Stimulated activated CD4-positive, alpha-beta T cell treated with anti-CD3 and anti-CD28 coated beads, Interleukin-1b, Interleukin-23, amount 100 ng/mL, for 4 hours (primary cell): ENCODE measurements at places on chromosomes 3 and 15.

DNA sequence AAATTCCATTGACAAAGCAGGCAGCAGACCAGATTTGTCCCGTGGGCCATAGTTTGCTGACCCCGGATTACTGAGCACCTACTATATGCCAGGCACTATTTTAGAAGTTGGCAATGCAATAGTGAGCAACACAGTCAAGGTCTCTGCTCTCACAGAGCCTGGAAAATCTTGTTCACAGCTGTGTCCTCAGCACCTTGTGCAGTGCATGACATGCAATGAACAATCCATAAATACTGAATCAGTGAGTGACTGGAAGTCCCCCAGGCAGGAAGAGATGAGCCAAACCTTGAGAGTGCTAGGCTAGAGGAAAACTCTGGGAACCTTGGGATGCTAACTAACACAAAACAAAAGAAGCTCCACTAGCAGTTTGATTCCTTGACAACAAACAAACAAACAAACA, 14.4 kb downstream of the TM4SF1 start:
- DNase-seq: no peak

- DNase-seq: no peak
Measured at GRCh38 chr3:115699706-115700105, 76.4 kb downstream of the GAP43 start.

DNA sequence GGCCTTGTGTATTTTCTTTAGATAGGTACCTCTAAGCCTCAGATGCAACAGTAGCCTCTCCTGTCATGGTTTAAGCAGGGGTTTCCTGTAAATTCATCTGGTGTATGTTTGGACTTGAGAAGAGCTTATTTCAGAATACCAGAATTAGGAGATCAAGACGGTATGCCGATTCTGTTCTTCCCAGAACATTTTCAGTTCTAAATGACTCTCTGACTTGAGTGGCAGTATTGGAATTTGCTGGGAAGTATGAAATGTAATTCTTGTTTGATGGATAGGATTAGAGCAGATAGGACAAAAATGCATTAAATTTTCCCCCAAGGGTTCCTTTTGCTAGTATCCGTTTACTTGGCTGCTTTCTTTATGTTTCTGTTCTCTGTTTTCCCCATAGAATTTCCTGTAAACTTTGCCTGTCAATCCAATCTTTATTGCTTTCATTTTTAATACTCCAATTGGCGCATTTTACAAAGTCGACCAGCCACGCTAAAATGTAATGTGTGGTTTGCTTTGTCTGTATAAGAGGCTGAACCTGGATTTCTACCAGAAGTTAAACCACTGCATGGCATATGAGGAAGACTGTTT, 612.2 kb downstream of the RBMS3 start:
- DNase-seq: no peak

- no peak for DNase-seq
Measured at GRCh38 chr15:63274427-63274826, 3.0 kb upstream of the APH1B start.

DNA sequence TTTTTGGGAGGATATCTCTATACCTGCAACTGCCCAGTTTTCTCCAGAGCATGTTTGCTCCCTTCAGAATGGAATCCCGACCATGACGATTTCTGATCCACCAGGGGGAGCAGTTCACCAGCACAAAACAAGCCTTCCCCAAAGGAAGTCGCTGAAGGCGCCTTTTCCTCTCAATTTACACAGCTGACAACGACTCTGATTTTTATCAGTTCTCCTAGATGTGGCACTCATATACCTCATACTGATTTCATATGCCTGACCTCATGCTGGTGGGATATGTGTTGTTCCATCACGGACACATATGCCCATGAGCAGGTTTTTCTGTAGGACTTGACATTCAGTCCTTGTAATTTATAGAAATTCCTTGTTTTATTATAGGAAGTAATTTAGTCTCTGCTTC, 1028.2 kb downstream of the MCTP2 start:
- peak; percentile 32 for DNase-seq

DNA sequence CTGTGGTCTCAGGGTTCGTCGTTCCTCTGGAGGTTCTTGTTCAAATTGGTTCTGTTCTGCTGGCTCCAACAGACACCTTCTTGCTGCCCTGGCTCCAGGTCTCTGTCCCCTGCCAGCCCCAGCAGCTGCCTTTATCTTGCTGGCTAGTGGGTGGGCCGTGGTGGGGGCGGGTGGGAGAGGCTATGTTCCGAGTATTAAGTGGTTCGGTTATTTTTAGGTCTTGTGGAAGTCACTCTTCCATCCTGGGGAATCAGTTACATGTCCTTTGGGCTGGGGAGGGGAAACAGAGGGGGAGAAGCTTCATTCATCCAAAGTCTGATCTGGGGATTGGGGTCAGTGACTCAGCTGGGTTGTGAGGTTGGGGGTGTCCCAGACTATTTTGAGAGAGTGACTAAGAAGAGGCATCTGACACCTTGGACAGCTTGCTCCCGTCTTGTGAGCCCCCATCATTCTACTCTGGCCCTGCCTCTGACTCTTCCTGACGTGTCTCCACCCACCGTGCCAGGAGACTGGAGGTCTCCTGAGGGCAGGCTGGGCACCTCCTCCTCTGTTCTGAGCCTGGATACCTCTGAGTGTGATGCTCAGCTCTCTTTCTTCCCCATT, at the start of gene XIRP1:
Gene XIRP1 (minus strand): TSS at position 106 of the 603 bp plus-strand sequence. CDS start 3,150 bp downstream, outside the sequence.
- DNase-seq: no peak

DNA sequence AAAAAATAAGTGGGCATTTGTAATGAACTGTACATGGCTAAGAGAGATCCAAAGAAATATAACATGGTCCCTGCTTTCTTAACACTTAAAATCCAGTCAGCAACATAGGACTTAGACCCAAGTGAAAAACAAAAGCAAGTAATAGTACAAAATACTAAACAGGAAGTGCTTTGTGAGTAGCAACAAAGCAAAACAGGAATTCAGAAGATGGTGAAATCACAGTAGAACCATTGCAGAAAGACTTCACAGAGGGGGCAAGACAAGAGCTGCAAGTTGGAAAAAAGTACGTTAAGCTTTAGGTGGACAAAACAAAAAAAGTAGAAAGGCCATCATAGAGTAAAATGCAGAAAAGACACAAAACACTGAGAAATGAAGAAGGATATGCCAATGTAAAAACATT, 116.0 kb downstream of the TBC1D5 start:
- DNase-seq: no peak

DNA sequence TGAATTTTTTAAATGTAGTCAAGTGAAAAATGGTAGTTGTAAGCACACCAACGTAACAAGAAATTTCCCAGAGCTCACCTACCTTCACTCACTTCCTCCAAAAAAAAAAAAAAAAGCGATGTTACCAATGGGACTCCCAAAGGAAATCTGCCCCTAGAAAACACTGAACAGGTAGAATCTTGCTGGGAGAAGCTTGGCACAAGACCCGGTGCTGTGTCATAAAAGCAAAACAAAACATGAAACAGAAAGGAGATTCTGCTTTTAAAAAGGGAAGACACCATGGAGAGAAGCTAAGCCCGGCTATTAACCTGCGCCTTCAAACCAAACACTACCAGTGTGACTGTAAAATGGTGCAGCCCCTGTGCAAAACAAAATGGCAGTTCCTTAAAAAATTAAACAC, 40.5 kb downstream of the PGPEP1L start:
- DNase-seq: no peak

GRCh38 chr3:139944256-139944910, 9.4 kb downstream of the CLSTN2 start:
- DNase-seq: no peak

GRCh38 chr15:76353903-76354302, 17.3 kb downstream of the ISL2 start:
- no peak for DNase-seq

DNA sequence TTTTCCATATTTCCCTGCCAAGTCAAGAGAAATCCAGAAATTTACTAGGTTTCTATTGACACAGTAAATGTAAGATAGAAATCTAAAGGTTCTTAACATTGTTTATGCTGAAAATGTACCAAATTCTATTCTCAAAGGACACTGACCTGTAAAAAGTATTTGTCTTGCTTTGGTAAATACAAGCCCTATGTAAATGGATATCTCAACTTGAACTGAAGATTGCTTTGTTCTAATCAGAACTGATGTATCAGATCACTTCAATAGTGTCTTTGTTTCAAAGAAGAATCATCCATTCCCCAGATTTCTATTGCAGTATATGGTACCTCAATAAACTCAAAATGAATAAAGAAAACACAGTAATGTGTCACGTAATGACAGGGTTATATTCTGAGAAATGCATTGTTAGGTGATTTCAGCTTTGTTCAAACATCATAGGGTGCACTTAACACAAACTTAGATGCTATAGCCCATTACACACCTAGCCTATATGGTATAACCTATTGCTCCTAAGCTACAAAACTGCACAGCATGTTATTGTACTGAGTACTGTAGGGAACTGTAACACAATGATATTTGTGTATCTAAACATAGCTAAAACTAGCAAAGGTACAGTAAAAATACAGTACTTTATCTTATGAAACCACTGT, 143.5 kb upstream of the NECTIN3 start:
- DNase-seq: no peak

DNA sequence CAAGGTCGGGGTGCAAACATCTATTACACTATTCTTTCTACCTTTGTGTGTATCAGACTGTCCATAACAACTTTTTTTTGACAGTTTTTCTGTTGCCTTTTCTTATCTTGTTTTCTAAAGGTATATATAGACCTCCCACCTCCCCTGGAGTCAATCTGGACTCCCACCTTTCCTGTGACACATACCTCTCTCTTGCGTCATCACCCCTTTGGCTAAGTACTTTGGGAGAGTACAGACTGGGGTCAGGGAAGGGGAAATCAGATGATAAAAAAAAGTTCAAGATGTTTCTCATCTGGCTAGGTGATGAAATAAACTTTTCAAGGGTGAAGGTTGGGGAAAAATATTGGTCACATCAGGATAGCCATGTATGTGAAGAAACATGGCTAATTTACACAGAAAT, 17.2 kb downstream of the TSPAN3 start:
- no peak for DNase-seq

GRCh38 chr15:86773736-86774135, 694.1 kb downstream of the AGBL1 start:
- DNase-seq: no peak

DNA sequence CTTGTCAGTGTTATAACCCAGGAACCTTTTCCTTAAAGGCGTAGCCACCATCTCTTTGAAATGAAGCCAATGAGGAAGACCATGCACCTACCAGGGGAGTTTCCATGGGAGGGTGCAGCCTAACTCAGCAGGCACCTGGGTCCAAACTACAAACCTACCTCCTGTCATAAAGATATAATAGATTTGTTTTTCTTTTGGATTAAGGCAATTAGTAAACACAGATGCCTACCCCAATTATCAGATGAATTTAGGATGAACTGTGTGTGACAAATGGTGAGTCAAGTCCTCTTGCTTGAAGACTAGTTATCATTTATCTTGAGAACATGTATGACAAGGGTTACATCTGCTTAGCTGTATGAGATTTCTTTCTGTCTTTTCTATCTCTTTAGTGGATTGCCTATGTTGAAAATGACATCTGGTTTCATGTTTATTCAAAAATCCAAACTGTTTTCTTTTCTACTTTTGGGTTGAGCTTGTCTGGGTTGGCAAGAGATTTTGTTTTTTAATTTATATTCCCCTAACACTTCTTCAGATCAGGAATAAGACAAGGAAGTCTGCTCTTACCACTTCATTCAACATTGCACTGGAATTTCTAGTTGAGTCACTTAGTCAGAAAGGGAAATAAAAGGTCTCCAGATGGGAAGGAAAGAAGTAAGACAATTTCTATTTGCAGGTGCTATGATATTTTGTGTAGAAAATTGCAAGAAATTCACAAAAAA, 149.9 kb downstream of the NEK10 start:
- no peak for DNase-seq

DNA sequence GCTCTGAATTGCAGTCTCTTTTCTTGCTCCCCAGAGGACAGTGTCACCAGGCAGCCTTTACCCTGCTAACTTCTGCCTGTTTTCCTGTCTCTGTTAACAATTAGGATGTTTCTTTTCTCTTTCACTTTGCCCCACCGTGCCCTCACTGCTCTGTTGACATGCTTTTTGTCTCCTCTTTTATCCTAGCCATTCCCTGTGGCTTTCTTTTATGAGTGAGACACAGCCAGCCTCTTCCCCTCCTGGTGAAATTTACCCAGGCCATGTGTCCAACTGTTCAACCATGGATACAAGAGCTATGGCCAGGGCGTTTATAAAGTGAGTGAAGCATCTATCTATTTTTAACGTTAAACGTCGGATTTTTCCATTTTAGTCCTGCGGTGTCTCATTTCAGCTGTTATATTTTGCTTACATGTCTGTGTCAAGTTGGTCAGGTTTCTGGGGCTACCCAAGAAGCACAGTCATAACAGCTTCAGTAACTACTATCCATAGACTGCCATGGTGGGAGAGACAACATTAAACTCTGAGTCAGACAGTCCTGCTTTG, 443.2 kb upstream of the AZI2 start:
- no peak for DNase-seq

DNA sequence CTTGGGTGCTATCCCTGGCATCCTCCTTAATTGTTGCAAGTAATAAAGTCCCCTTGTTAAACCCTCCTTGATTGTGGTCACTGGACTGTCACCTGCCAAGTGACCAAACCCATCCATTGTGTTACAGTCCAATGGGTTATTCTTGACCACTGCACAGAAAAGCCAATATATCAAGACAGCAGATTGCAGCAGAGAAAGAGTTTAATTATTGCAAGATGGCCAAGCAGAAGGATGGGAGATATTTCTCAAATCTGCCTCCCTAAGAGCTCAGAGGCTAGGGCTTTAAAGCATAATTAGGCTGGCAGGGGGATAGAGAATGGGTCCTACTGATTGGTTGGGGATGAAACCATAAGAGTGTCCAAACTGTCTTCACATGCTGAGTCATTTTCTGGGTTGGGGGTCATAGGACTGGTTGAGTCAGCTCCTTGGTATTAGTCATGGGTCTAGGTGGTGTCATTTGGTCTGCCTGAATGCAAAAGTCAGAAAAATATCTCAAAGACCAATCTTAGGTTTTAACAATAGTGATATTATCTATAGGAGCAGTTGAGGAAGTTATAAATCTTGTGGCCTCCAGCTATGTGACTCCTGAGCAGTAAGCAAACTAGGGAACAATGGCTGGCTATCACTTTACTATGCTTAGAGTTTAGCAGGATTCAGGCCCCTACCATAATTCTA, 19.1 kb upstream of the XYLB start:
- no peak for DNase-seq

DNA sequence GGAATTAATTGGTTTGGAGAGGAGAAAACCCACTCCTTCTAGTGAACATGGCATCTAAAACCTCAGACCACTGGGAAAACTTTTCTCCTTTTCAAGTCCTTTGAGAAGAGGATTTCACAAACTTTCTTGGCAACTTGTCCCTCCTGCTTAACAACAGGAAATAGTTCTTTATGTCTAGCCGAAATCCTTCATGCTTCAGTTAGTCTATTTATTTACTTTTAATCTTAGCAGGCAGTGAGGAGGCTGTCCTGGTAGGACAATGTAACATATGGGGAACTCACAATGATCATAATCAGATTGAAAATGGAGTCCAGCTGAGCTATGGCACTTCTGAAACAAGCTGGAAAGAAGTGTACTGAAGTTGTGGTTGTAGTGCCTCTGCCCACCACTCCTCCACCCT, 50.6 kb downstream of the KY start:
- DNase-seq: no peak
